NCI-H1105 treated with DMSO at 0.1 percent for 48 hours (cell line): ENCODE measurements at places on chromosomes 12 and 14.
A peak's percentile ranks its signal among the peaks of the same experiment; 100 is the strongest.

DNA sequence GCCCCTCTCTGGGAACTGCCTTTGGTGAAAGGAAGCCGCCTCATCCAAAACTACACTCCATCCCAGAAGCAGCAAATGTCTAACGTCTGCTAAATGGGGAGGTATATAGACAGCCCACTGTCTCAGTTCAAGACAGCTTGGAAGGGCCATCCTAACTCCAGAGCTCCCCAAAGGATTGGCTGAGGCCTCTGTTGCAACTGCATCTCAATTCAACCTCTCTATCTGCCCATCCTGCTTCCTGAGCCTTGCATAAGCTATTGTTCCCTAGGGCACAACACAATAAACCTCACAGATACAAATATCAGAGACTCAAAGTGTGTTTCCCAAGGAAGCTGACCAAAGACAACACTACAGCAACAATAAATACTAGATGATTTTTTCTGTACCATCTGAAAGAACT, 495.2 kb upstream of the SOX5 start:
- no peak for DNase-seq

GRCh38 chr14:80587096-80587724, 354.3 kb downstream of the CEP128 start:
- DNase-seq = peak; percentile 33

DNA sequence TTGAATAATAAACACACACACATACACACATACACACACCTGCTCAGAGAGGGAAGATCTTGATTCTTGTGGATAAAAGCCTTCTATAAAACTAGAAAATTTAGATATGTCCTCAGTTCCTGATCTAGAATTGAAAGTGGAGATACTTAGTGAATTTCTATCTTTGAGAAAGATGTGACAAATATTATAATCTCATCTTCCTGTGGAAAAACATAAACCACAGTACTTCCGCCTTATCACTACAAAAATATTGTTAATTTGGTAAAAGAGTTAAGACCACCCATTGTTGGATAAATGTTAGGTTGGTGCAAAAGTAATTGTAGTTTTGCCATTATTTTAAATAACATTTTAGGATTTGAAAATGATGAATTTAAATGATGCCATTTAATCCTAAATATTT, at the start of gene KLRK1:
Gene KLRK1, minus strand, starts transcription at position 138 of the 400 bp plus-strand sequence. CDS start 1,231 bp downstream, outside the sequence.
- DNase-seq = no peak

GRCh38 chr14:44759277-44759676, 202.5 kb downstream of the KLHL28 start:
- DNase-seq = no peak
